ENCODE measurements at places on chromosomes 12 and 14.

- no peaks in the 10 kb centered on the region for H3K27me3 ChIP-seq
- H3K27ac ChIP-seq, result no peak overlapping the region
- no peak for DNase-seq
- H3K4me3 ChIP-seq, result no peak overlapping the region
Measured at GRCh38 chr12:25725931-25726330, 172.8 kb upstream of the LMNTD1 start.

DNA sequence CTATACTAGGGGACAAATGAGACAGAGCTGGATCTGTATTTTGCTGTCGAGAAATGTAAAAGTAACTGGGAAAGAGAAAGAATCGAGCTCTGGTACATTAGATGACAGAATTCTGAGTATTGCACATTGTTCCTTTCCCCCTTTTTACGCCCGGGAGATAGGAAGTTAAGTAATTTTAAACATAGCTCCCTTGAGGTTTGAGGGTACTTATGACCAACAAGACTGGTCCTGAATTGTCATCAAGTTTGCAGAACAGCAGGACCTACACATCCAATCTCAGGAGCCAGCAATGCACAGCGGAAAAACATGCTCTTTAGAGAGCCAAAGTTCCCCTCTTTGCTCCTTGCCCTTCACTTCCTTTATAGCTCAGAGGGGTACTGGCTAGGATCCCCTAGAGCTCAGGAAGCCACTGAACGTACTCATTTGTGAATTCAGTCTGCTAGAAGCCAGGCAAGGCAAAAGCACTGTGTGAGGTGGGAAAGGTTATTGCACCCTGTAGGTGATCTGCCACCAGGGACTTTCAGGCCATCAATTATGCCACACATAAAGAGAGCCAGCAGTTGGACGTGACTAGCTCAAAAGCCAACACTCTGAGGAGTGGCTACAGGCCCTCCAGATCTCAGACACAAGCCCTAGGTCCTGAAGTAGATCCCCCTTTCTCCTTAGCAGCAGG lies 333.8 kb downstream of the KCNH5 start:
- no peak overlapping the region for H3K27ac ChIP-seq
- H3K4me3 ChIP-seq, result no peak overlapping the region
- no peaks in the 10 kb centered on the region for H3K4me1 ChIP-seq

GRCh38 chr12:6262623-6263022 lies 47.9 kb upstream of the PLEKHG6 start:
- peaks cover 8% of the 10 kb centered on the region for H3K4me1 ChIP-seq
- no peak overlapping the region for H3K4me3 ChIP-seq
- H3K36me3 ChIP-seq, result no peaks in the 10 kb centered on the region
- no peak overlapping the region for H3K27ac ChIP-seq
- no peak for DNase-seq

- H3K4me3 ChIP-seq, result no peak overlapping the region
- no peaks in the 10 kb centered on the region for H3K36me3 ChIP-seq
- H3K4me1 ChIP-seq, result peaks cover 24% of the 10 kb centered on the region
- no peaks in the 10 kb centered on the region for H3K27me3 ChIP-seq
- no peak overlapping the region for H3K27ac ChIP-seq
Measured at GRCh38 chr14:71231521-71232393, 324.5 kb downstream of the PCNX1 start.

GRCh38 chr14:79009286-79009685 lies 839.1 kb downstream of the NRXN3 start:
- no peaks in the 10 kb centered on the region for H3K36me3 ChIP-seq
- H3K27ac ChIP-seq, result no peak overlapping the region
- H3K4me1 ChIP-seq, result no peaks in the 10 kb centered on the region

DNA sequence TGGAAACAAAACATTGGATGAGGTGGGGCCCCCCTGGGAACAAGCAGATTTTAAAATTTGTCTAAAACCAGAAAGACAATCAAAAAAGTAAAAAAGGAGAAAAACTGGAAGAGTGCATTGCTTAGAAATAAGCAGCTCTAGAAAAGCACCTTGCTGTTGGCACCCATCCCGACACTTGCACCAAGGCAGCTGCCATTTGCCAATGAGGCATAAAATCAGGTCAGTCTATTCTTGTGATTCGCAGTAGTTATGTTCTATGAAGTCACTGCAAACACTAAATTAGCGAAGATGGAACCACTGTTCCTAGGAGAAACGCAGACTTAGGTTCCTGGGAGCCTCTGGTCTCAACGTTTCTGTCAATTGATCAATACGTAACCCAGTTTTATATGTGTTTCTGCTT lies 16.2 kb downstream of the VPS33A start:
- no peak overlapping the region for H3K27ac ChIP-seq
- H3K4me3 ChIP-seq, result no peak overlapping the region

- no peak overlapping the region for H3K27ac ChIP-seq
- no peaks in the 10 kb centered on the region for H3K4me1 ChIP-seq
- H3K27me3 ChIP-seq, result no peaks in the 10 kb centered on the region
- no peak for DNase-seq
- H3K36me3 ChIP-seq, result peaks cover 29% of the 10 kb centered on the region
Measured at GRCh38 chr12:116759783-116760621, 21.9 kb downstream of the RNFT2 start.

GRCh38 chr14:74667758-74668157 lies 45.1 kb downstream of the AREL1 start:
- DNase-seq, result no peak
- no peaks in the 10 kb centered on the region for H3K4me1 ChIP-seq
- peaks cover 8% of the 10 kb centered on the region for H3K36me3 ChIP-seq

DNA sequence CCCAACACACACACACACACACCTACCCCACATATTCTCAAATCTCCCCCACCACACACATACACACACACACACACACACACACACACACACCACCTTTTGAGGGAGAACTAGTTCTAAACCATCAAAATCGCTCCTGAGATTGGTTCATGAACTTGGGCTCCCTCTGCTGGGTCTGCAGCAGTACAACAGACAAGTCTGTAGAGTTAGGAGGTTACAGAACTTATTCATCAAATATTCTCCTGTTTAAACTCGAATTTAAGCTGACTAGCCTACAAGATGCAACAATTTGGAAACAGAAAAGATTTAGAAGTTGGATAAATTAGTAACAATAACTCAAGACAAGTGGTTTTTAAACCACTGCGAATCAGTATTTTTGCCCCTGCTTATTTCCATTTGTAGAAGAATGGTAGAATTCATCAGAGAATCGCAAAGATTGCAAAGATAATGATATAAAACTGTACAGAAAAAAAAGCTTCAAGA lies 136.4 kb upstream of the USP15 start:
- peak; percentile 23 for DNase-seq
- H3K27ac ChIP-seq, result no peak overlapping the region
- H3K4me3 ChIP-seq, result no peak overlapping the region

DNA sequence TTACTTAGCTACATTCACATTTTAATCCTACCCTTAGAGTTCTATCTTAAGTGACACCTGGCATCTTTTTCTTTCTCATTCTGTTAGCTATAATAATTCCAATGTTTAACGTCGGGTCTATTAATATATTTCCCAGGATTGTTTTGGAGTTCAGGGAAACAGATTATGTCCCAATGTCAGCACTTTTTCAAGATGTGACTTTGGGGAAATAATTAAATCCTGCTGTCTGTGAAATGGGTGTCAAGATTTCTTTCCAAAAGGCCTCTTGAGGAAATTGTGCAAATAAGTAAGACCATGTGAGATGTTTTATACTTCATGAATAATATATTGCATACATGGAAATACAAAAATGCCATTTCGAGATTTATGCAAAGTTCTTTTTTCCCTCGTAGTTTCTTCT lies 887.6 kb upstream of the SEL1L start:
- H3K4me1 ChIP-seq, result no peaks in the 10 kb centered on the region
- no peaks in the 10 kb centered on the region for H3K27me3 ChIP-seq
- no peak for DNase-seq
- no peak overlapping the region for H3K4me3 ChIP-seq
- H3K27ac ChIP-seq, result no peak overlapping the region
- H3K36me3 ChIP-seq, result peaks cover 4% of the 10 kb centered on the region

- H3K4me1 ChIP-seq, result no peaks in the 10 kb centered on the region
- peak; percentile 1 for DNase-seq
- no peaks in the 10 kb centered on the region for H3K27me3 ChIP-seq
- no peak overlapping the region for H3K4me3 ChIP-seq
- H3K36me3 ChIP-seq, result no peaks in the 10 kb centered on the region
- H3K27ac ChIP-seq, result no peak overlapping the region
Measured at GRCh38 chr14:45716572-45716971, 463.6 kb upstream of the MIS18BP1 start.

- no peak for DNase-seq
- H3K27me3 ChIP-seq, result peaks cover 32% of the 10 kb centered on the region
- no peaks in the 10 kb centered on the region for H3K36me3 ChIP-seq
- no peak overlapping the region for H3K4me3 ChIP-seq
- no peak overlapping the region for H3K27ac ChIP-seq
Measured at GRCh38 chr12:120620624-120621023, 19.8 kb upstream of the CABP1 start.

DNA sequence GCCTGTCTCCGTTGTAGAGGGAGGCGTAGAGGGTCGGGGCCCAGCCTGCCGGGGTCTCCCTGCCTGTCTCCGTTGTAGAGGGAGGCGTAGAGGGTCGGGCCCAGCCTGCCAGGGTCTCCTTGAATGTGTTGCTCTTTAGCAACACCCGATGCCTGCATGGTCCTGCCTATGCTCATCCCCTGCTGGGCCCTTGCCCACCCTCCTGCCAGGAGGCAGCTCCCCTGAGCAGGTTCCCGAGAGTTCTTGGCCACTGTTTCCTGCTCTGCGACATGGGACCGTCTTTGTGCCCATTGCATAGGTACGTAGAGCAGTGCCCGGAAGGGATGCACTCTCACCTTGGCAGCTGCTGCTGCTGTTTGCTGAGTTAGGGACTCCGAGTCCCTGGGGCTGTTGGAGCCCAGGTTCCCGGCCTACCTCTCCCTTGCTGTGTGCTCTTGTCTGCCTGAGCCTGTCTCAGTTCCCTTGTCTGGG lies 3.3 kb downstream of the KIF26A start:
- DNase-seq, result no peak
- H3K36me3 ChIP-seq, result no peaks in the 10 kb centered on the region
- H3K4me3 ChIP-seq, result peak overlapping the region; percentile 34
- peaks cover 22% of the 10 kb centered on the region for H3K27me3 ChIP-seq
- no peak overlapping the region for H3K27ac ChIP-seq

DNA sequence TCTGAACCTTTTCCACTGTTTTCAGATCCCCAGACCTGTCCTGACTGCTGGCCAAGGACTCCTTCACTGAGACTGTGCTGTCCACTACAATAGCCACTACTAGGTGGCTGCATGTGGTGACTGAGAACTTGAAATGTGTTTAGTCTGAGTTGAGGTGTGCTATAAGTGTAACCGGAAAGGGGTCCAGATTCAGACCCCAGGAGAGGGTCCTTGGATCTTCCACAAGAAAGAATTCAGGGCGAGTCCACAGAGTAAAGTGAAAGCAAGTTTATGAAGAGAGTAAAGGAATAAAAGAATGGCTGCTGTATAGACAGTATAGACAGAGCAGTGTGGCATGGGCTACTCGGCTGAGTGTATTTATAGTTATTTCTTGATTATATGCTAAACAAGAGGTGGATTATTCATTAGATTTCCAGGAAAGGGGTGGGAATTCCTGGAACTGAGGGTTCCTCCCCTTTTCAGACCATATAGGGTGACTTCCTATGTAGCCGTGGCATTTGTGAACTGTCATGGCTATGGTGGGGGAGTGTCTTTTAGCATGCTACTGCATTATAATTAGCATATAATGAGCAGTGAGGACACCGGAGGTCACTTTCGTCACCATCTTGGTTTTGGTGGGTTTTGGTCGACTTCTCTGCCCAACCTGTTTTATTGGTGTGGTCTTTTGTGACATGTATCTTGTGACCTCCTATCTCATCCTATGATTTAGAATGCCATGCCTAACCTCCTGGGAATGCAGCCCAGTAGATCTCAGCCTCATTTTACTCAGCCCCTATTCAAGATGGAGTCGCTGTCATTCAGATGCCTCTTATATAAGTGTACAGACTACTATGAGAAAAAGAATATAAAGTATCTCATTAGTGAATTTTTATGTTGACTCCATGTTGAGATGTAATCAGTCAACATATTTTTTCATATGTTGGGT lies 70.0 kb upstream of the SRSF5 start:
- H3K4me3 ChIP-seq, result no peak overlapping the region
- H3K36me3 ChIP-seq, result no peaks in the 10 kb centered on the region
- no peak overlapping the region for H3K27ac ChIP-seq

- H3K27me3 ChIP-seq, result no peaks in the 10 kb centered on the region
- H3K36me3 ChIP-seq, result no peaks in the 10 kb centered on the region
- peak within 1 kb of the TSS; percentile 97 for H3K27ac ChIP-seq
Measured at GRCh38 chr12:108731105-108731865, at the start of gene CORO1C. CORO1C (minus strand) TSS chr12:108731518; CDS start chr12:108701318, 30,200 bp downstream.

DNA sequence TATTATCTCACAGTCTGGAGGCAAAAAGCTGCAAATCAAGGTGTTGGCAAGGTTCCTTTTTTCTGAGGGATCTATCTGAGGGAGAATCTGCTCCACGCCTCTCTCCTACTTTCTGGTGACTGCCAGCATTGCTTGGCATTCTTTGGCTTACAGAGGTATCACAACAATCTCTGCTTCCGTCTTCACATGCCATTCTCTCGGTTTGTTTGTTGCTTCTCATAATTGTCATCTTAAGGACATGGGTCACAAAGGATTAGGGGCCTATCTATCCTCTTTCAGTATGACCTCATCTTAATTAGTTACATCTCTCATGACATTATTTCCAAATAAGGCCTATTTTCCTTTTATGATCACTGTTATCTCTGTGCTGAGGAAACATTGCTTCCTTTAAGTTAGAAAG lies 345.0 kb downstream of the FOXG1 start:
- DNase-seq, result no peak
- no peaks in the 10 kb centered on the region for H3K4me1 ChIP-seq
- H3K36me3 ChIP-seq, result no peaks in the 10 kb centered on the region
- H3K4me3 ChIP-seq, result no peak overlapping the region

DNA sequence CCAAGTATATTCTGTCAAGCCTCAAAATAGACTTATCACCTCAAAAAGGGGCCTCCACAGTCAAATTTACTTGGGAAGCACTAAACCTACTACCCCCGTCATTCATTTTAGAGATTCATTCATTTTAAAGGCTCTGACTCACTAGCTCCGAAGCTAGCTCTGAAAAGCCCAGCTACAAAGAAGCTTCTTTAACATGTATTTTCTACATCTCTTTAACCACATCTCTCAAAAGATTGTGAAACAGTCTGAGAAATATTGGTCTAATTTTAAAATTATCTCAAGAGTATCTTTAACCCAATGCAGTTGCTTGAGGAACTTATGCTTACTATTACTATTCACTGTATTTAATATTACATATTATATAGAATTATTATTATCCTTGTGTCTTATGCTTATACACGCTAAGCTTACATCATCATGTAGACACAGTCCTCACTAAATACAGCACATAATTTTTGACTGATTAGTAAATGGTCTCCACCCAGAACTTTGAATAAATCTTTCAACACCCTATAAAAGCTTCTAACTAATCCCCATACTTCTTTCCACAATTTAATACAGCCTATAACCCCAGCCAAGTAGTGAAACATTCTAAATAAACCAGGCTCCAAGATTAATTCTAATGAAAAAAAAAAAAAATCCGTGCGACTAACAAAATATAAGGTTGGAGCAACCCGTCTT lies 7.8 kb downstream of the NT5DC3 start:
- H3K27ac ChIP-seq, result no peak overlapping the region
- no peak for DNase-seq
- H3K4me1 ChIP-seq, result peaks cover 34% of the 10 kb centered on the region
- no peak overlapping the region for H3K4me3 ChIP-seq
- H3K27me3 ChIP-seq, result no peaks in the 10 kb centered on the region

Data from neural crest cell (in vitro differentiated cells).